ENCODE measurements at places on chromosomes 13 and 19.

- peak; percentile 26 for DNase-seq
Observed at GRCh38 chr19:58154287-58154678, 3.7 kb upstream of the ZNF329 start.

DNA sequence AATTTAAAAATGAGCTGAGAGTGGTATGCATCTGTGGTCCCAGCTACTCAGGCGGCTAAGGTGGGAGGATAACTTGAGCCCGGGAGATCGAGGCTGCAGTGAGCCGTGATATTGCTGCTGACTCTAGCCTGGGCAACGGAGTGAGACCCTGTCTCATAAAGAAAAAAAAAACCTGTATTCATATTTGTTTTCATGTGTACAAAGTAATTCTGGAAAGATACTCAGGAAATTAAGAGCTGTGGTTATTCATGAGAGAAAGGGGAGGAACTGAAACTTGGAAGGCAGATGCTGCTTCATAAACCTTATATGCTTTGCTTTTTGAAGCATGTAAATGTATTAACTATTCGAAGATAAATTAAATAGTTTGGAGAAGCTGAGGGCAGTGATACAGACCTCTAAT is 8.8 kb upstream of the RLN3 start:
- DNase-seq = no peak

- DNase-seq = no peak
Observed at GRCh38 chr13:106736941-106737340, 169.0 kb upstream of the ARGLU1 start.

GRCh38 chr19:36009220-36009619 is 607 bp upstream of the SYNE4 start:
- peak; percentile 70 for DNase-seq

DNA sequence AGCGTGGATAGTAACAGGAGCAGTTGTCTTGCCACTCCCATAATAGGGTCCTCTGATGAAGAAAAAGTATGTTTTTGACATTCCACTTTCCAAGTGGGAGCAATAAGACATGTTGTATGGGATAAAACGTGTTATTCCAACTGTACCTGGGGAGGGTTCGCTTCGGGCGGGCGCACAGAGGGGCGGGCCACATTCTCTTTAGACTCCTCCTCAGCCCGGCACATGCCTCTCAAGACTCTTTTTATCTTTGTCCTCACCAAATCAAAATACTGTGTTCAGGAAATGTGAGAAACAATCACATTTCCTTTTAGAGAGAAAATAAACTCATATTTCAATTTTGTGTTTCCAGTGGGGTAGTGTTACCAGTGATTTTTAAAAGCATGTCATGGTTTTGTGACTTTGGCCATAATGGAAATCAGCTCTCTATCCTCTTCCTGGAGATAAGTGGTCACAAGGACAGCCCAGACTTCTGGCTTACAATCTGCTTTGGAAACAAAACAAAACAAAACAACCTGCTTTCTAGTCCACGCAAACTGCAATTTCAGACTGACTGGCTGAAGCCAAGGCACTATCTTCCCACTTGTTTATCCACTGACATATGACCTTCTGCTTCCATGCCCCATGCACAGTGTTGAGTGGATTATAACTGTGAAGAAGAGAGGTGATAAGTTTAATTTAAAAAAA is 276.1 kb downstream of the NALCN start:
- DNase-seq = no peak

- DNase-seq = peak; percentile 56
Observed at GRCh38 chr13:74128156-74128767, 5.9 kb downstream of the KLF12 start.

- no peak for DNase-seq
Observed at GRCh38 chr19:18423258-18424020, 4.2 kb downstream of the SSBP4 start.

DNA sequence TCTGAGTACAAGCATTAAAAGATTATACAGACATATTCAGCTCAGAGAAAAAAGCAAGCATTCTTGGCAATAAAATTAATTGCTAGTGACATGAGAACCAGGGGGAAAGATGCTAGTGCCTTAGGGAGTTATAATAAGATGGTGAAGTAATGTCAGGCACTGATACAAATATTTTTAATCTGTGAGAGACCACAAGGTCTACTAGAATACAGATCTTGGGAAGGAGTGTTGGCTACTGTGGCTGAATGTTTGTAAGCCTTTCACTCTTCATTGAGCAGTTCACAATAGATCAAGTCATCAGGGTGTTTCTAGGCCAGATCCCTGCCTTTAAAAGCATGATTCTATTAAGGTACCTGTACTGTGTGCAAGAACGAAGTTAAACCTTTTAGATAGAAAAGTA is 16.4 kb downstream of the FREM2 start:
- DNase-seq = no peak
